Stimulated activated CD4-positive, alpha-beta T cell treated with anti-CD3 and anti-CD28 coated beads, Interleukin-1b, Interleukin-23, amount 100 ng/mL, for 48 hours (primary cell): ENCODE measurements at places on chromosomes 1 and 21.

DNA sequence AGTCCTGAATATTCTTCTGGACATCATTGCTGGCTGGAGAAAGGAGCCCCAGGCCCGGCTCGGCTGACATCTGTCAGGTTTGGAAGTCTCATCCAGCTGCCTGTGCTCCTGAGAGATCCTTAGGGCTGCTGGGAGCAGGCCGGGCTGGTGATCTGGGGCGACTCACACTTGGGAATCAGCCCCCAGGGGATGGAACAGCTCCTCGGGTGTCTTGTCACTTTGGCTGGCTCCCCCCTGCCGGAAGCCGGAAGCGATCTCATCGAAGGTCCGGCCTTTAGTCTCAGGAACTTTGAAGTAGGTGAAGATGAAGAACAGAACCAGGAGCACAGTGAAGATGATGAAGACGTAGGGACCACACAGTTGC lies 31.8 kb downstream of the SLC2A1 start:
- DNase-seq = no peak

DNA sequence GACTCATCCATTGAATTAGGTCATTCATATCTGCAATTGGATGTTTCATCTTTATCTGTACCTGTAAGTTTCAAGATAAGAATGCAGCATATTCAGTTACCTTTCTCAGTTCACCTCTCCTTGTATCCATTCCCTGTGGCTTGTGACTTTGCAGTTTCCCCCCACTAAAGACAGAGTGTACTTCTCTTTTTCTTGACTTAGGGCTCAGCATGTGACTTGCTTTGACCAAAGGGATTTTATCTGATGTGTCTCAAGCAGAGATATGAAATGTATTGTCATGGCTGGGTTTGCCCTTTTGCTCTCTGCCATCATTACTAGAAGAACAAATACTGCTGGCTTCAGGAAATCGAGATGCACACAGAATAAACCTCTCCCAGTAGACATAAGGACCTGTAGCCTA lies 754.8 kb downstream of the ADGRL2 start:
- no peak for DNase-seq

DNA sequence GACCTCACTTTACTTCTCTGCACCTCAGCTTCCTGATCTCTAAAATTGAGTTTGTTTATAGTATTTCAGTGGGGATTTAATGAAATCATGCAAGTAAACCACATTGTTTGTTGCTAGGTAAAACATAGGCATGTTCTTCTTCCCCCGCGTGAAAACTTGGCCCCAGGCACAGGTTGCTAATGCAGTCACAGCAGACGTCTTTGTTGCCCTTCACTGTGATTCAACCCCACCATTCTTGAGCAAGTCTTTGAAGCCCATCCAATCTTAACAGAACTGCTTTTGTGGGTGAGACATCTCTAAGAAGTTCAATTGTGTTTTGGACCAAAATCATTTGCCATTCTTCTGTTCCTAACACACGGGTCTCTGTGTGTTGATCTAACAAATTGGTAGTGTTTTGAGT lies 185.5 kb downstream of the ZNF281 start:
- no peak for DNase-seq

GRCh38 chr1:169316556-169316955 lies 51.0 kb downstream of the NME7 start:
- no peak for DNase-seq

DNA sequence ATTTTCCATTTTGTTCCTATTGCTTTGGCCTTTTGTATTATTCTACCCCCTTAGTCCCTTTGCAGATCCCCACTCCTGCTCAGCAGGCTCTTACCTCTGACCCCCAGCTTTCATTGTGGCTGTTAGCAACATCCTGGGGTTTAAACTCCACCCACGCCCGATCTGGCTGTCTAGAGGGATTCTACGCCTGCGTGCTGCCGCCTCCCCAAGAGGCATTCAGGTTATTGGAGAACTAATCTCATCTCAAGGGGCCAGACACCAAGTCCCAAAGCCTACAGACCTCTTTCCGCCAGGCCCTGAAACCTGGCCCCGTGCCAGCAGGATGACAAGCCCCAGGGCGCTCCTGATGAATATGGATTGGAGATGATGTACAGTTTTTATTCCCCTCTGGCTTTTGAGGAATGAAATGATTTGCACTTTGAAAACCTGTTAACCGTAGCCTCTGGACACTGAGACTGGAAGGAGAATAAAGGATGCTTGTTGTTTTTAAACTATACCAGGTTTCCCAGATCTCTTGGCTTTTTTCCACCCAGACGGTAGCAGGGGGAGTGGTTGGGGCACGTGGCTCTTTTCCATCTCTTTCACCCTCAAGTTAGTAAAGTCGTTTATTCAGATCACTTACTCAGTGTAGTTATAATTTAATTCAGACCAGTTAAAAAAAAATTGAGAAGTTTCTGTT lies 14.5 kb upstream of the IKBKE start:
- DNase-seq = no peak

GRCh38 chr1:116375887-116376728 lies 3.1 kb downstream of the ATP1A1 start:
- DNase-seq = peak; percentile 77

- no peak for DNase-seq
Observed at GRCh38 chr21:39553331-39553730, 59.4 kb upstream of the B3GALT5 start.

GRCh38 chr1:97489834-97490233 lies 431.0 kb downstream of the DPYD start:
- DNase-seq = no peak
